ENCODE measurements at places on chromosomes 6 and 20. TPM values are rescaled to one million over a fixed set of nuclear protein-coding genes. Genes with fewer than 3 reads are reported as not detected.

The DLK2 gene
- 0.47 TPM for total RNA-seq

The OPN5 gene
- total RNA-seq, result not detected

DNA sequence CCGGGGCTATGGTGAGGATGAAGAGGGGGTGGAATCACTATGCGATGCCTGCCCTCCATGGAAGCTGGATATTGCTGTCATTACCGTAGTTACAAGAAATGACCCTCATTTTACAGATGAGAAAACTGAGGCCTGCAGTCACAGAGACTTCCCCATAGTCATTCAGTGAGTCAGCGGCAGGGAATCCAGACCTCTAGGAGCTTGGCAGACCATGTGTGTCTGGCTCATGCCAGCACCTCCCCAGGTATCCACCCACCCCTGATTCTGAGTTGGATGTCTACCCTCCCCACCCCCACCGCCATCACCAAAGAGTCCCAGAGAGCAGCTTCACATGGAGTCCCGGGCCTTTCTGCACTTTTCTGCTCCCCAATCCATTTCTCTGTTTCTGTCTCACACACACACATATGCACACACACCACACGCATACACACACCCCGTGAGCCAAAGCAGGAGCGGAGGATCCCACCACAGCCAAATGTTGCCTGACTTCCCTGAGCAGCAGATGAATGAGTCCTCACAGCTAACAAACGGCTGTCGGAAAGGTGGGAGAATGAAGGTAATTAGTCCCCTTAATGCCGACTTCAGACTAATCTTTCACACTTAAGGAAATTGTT is 24.8 kb downstream of the CDH22 start:
- no peak for DNase-seq

GRCh38 chr6:56766806-56767178 is 124.1 kb upstream of the DST start:
- no peak for DNase-seq

DNA sequence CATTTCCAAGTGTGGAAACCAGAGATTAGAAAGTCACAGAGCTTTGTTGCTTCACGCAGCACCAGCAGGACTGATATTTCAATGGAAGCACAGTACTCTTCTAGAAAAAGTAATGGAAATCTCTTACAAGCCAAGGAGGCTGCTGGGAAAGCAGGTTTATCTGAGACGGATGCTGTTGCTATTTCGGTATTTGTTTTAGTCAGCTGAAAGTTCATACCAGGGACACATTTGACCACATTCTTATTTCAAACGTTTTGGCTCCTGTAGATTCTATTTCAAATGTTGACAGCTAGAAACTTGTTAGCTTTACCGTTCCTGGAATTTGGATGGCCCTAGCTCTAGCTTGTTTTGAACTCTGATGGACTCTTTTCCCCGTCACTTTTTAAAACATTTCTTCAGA is 3.7 kb upstream of the TMEM242 start:
- DNase-seq, result no peak

The KCNK15 gene
- total RNA-seq, result 0.65 TPM

The SNRPB gene
- total RNA-seq, result 63.2 TPM

GRCh38 chr20:37521061-37521771 is at the start of gene NNAT:
Gene NNAT (plus strand): TSS chr20:37521250. CDS start chr20:37521332, 82 bp downstream.
- peak; percentile 59 for DNase-seq

The COL21A1 gene
- total RNA-seq, result 18.5 TPM

DNA sequence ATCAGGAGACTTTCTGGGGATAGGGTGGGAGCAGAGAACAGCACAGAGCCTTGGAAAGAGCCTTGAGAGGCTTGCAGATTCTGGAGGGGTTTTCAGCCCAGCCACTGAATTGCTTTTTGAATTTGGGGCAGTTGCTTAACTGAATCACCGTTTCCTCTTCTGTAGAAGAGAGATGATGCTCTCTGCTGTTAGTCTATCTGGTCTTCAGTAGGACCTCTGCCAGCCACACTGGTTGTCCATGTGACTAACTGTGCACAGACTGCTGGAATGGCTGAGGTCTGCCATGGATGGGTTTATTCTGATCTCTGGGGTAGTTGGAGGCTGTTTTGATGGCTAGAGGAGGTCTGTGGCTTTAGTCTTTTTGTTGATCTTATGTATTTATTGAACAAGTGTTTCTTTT is 21.4 kb upstream of the PRDM1 start:
- DNase-seq, result no peak

The NFATC2 gene
- 6.8 TPM for total RNA-seq

The SLC17A3 gene
- total RNA-seq, result not detected

The RPS21 gene
- 755 TPM for total RNA-seq

- no peak for DNase-seq
Measured at GRCh38 chr6:19087296-19087695, 700.1 kb downstream of the RNF144B start.

The PAX1 gene
- total RNA-seq, result not detected

The PRL gene
- not detected for total RNA-seq

The MEI4 gene
- 1.3 TPM for total RNA-seq

DNA sequence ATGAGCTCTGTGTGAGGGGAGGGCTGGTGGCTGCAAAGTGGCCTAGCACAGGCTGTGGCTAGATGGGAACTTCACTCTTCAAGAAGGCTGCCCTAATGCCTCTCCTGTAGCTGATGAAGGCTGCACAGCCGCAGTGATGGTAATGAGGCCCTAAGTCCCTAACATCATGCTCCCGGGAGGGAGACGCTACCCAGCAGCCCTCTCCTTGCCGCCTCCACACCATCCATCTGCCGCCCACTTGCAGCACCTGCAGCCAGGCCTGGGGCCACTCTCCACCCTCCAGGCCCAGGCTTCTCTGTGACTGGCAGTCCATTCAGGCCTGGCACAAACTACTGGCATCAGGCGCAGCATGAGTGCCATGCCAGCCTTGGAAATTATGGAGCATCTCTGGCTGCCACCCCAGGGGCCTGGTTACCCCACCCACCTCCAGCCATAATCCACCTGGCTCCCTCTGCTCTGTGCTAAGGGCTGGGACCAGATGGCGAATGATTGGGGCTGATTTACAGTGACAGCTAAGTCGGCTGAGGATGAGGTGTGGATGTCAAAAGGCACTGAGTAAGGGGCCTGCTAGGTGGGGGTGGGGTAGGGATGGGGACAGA is 284.2 kb downstream of the LRFN2 start:
- no peak for DNase-seq

DNA sequence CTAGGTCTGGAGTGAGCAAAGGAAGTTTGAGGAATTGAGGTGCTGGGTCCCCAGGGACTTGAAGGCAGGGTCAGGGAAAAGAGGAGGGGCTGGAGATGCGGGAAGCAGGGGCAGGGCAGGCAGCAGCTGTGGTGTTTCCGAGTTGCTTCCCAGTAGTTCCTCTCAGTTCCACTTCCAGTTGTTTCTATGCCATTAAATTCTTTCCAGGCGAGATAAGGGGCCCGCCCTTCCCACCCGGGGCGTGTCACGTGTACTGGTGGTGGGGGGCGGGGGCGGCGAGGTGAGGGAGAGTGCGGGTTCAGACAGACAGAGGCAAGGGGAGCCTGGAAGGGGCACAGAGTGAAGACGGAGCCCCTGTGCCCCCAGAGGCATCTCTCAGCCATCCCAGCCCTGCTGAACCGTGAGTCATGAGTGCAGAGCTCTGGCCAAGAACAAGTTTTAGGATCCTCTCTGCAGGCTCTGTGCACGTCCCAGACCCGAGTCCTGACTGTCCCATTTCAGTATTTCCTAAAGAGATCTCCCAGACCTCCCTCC is 977 bp downstream of the TNXB start:
- DNase-seq, result peak; percentile 92

The SCRT2 gene
- not detected for total RNA-seq

- DNase-seq, result no peak
Measured at GRCh38 chr20:38874460-38875174, 51.6 kb upstream of the FAM83D start.

- DNase-seq, result no peak
Measured at GRCh38 chr6:31172973-31173384, 2.5 kb upstream of the POU5F1 start.

- DNase-seq, result peak; percentile 75
Measured at GRCh38 chr6:33812669-33813068, 8.9 kb upstream of the MLN start.

DNA sequence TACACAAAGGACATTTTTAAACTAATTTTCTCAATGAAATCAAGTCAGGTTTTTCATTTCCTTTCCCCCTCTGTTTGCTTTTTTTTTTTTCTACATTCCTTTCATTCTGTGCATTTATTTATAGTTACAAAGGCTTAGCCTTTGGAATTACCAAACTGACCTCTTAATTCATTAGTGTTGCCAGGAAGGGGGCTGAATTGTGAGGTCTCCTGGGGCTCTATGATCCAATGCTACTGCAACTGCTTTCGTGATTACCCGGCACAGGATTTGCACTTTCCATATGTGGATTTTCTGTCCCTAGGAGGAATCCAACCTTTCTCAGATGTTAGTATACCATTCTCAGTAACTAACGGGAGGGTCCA is 35.3 kb downstream of the NEDD9 start:
- no peak for DNase-seq

GRCh38 chr6:151009576-151009975 is 144.1 kb downstream of the MTHFD1L start:
- DNase-seq, result no peak

GRCh38 chr6:107110200-107110599 is 5.1 kb downstream of the BEND3 start:
- no peak for DNase-seq

DNA sequence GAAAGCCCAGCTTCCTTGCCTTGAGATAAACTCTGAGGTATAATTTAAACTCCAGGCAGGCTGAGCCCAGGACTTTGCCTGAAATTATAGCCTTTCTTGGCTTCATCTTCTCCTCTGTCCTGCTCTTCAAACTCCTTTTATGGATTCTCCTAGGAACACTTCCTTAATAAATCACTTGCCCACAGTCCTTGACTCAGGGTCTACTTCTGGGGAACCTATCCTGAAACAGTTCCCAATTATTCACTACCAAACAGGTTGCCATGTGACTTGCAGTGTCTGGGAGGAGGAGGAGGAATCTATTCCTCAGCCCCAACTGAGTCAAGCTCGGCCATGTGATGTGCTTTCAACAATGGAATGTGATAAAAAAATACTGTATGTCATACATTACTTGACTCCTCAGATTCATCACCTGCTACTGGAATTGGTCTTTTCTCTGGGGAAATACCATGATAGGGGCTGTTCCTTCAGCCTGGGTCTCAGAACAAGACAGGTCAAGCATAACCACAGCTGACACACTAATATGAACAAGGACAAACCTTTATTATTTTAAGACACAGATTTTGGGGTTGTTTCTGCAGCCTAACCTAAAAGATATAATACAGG is 20.5 kb upstream of the CDKN1A start:
- no peak for DNase-seq

The HCRTR2 gene
- total RNA-seq, result not detected

The TINAG gene
- total RNA-seq, result 0.29 TPM

The ZNF311 gene
- 0.46 TPM for total RNA-seq

The AKAP12 gene
- 48.6 TPM for total RNA-seq

The GHRH gene
- 17.2 TPM for total RNA-seq

The GRM1 gene
- total RNA-seq, result 0.31 TPM

- no peak for DNase-seq
Measured at GRCh38 chr6:35023091-35024000, 117.8 kb downstream of the TCP11 start.

The GJA10 gene
- not detected for total RNA-seq

GRCh38 chr20:16861708-16862107 is 113.5 kb downstream of the OTOR start:
- no peak for DNase-seq

DNA sequence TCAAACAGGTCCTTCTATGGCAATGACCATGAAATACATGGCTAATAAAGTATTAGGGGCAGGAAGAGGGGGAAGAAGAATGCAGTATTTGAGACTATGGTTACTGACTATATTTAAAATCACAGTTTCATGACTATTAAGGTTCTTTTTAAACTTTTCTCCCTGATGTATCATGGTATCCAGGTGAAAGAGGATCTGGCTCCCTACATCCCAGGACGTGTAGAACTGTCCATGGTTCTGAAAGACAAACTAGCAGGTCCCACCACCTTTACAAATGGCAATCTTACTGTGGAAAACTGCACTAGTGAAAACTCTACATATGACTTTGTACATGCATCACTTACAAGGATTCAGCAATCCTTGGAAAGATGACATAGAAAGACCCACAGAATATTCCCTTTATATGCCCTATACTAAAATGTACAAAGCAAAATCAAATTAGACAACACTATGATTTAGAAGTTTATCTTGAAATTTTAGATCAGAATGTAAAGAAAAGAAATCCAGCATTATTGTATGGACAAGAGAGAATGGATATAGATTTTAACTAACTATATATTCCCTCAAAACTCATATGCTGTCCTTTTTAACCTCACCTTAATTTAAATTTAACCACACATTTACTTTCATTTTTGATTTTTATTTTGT is 33.5 kb downstream of the RPP21 start:
- no peak for DNase-seq

- no peak for DNase-seq
Measured at GRCh38 chr6:148364056-148364824, 21.6 kb downstream of the SASH1 start.

DNA sequence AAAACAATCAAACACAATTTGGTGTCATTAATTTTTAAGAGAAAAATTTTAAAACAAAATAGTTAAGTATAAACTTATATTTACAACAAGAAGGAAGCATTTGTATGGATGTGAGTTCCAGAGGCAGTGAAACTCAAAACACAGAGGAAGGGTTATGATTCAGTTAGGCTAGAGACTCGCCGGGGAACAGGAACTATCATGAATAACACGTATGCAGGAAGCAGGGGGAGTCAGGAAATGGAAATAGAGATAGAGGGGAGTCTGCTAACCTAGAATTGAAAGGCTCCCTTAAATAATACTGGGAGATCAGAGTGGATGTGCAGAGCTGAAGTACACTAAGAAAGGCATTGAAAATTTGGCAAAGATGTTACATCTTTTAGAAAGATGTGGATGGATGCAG is 14.2 kb upstream of the HLA-DRB1 start:
- DNase-seq, result no peak

DNA sequence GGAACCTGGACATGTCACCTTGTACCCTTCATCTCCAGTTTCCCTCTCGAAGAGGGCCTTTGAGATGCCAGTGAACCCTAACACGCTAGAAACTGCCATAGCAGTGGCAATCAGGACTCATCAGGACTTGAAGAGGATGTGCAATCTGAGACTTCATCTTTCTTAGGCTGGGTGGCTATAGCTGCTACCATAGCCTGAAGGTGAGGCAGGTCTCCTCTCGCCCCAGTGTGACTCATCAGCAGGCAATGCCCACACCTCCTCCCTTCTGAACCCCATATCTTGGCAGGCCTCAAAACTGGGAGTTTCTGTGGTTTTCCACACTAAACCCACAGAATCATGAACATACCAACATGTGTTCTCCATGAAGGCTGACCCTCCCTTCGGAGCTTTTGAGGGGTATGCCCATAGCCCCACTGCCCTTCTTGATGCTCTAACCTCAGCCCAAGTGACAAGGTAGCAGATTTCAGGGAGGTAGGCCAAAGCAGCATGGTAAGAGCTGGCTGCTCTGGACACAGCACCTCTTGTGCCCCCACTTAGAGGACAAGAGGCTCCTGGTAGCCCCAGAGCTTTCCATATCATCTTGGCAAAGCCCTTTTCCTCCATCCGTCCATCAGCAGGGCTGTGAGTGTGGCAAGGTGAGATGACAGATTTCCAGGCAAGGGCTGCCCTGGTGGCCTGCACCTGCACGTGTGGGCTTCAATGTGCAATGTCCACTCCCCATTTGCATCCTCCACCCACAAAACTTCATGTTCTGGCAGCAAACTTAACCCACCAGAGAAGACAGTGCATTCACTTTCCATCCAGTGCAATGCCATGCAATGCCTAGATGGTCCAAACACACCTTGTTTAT is 2.6 kb downstream of the BLCAP start:
- DNase-seq, result no peak

- DNase-seq, result no peak
Measured at GRCh38 chr6:155530219-155530834, 74.7 kb upstream of the NOX3 start.

GRCh38 chr6:50116390-50116789 is 66.7 kb upstream of the DEFB112 start:
- no peak for DNase-seq

Measured in right cardiac atrium (tissue), 5 donors.